ENCODE measurements at places on chromosomes 6 and 20. TPM values are rescaled to one million over a fixed set of nuclear protein-coding genes. Genes with fewer than 3 reads are reported as not detected.
A peak's percentile ranks its signal among the peaks of the same experiment; 100 is the strongest.

DNA sequence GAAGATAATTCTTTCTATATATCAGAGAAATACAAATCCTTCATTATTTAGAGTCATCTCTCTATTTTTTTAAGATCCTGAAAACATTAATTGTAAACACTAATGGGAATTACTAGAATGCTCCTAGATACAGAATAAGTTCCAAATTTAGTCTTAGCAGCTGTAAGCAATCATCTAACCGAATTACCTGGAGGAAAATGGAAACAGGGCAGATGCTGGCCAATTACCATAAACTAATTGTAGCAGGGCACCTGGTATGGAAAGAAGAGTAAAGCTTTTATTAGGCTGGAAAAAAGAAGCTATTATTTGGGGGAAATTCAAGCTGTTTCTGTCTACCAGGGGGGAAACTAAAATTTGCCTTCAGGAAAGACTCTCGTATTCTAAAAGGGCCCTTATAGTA is 257.5 kb downstream of the MMUT start:
- no peak for DNase-seq
- no peaks in the 10 kb centered on the region for H3K36me3 ChIP-seq
- H3K4me3 ChIP-seq, result no peak overlapping the region
- H3K4me1 ChIP-seq, result no peaks in the 10 kb centered on the region
- H3K27me3 ChIP-seq, result no peaks in the 10 kb centered on the region

DNA sequence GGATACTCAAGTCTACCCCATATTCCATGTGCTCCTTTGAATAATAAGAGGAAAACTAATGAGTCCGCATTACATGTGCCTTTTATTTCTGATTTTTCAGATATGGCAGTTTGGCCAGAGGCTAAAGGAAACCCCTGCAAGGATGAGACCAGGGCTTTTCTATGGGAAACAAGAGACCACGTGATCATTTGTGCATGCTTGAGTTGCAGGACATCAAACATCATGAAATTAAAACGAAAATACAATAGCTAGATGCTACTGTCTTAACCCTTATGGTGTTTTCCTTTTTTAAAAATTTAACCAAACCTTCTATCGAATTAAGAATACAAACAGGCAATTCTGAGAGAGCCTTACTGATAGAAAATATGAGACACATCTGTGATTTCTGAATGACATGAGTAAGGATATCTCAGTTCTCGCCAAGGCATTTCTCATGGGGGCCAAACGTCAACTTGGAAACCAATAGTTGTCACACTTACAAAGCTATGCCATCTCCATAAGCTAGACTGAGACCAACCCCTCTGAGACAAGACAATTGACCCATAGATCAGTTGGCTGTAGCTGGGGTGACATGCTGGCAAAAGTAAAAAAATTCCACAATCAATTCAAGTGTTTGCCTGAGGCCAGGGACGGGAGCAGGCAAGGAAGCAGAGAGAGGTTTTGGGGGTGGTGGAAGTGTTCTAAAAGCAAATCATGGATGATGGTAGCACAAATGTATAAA is 52.8 kb downstream of the RIPOR2 start:
- H3K4me3 ChIP-seq, result no peak overlapping the region
- no peak for DNase-seq
- H3K27me3 ChIP-seq, result no peaks in the 10 kb centered on the region
- no peaks in the 10 kb centered on the region for H3K36me3 ChIP-seq

PRPF6 gene
- polyA plus RNA-seq, result 43.1 TPM

MAFB gene
- polyA plus RNA-seq, result 4.1 TPM

SLC23A2 gene
- 9.0 TPM for polyA plus RNA-seq

- no peaks in the 10 kb centered on the region for H3K36me3 ChIP-seq
- no peak overlapping the region for H3K4me3 ChIP-seq
- no peaks in the 10 kb centered on the region for H3K27me3 ChIP-seq
- DNase-seq, result no peak
These were observed 362.0 kb upstream of the CITED2 start for GRCh38 chr6:139736325-139736906.

GNAS-AS1 gene
- 0.97 TPM for polyA plus RNA-seq

DNA sequence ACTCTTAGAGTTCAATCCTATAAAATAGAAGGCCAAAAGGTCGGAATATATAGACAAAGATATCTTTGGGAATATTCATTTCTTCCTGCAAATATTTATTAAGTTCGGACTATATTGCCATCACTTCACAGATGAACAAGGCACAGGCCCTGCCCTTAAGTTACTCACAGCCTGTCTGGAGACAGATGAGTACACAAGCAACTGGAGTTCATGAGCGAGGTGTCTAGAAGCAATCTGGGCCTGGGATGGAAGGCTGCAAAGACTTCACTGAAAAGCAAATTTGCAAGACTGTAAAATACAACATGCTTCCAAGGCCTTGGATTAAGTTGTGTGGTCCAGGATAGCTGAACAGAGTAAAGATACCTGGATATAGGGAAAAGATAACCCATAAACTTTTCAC is 56.7 kb upstream of the CEP85L start:
- H3K36me3 ChIP-seq, result no peaks in the 10 kb centered on the region
- H3K27ac ChIP-seq, result peak overlapping the region; percentile 53
- no peak overlapping the region for H3K4me3 ChIP-seq
- DNase-seq, result no peak
- H3K27me3 ChIP-seq, result no peaks in the 10 kb centered on the region

Data from hepatocyte (in vitro differentiated cells).